ENCODE measurements at places on chromosomes 3 and 15.

DNA sequence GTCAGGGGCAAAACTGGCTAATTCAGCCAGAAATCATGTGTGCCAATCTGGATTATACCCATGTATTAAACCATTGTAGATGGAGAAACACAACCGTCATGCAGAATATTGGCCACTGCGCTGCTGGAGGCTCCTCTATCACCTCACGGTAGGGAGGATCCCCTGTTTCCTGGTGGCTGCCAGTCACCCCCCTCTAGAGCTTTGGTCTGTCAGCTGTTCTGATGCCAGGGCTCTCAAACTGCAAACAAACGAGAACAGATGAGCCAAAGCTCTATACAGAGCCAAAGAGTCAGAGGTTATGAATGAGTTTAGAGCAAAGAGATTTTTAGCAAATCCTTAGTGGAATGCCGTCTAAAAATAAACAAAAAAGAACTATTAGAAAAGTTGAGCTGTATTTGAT, 62.5 kb downstream of the IL20RB start:
- no peak for DNase-seq

GRCh38 chr3:178445139-178445538, 91.1 kb upstream of the KCNMB2 start:
- DNase-seq = no peak

- no peak for DNase-seq
These were observed 25.7 kb downstream of the ATOSA start for GRCh38 chr15:52653431-52653964.

- DNase-seq = no peak
These were observed 23.4 kb upstream of the MECOM start for GRCh38 chr3:169686874-169687273.

GRCh38 chr3:78822726-78823125, 945.1 kb downstream of the ROBO1 start:
- no peak for DNase-seq

GRCh38 chr3:45272032-45272810, 46.1 kb upstream of the TMEM158 start:
- DNase-seq = no peak

GRCh38 chr15:74127954-74128784, 2.2 kb upstream of the ISLR2 start:
- DNase-seq = no peak

DNA sequence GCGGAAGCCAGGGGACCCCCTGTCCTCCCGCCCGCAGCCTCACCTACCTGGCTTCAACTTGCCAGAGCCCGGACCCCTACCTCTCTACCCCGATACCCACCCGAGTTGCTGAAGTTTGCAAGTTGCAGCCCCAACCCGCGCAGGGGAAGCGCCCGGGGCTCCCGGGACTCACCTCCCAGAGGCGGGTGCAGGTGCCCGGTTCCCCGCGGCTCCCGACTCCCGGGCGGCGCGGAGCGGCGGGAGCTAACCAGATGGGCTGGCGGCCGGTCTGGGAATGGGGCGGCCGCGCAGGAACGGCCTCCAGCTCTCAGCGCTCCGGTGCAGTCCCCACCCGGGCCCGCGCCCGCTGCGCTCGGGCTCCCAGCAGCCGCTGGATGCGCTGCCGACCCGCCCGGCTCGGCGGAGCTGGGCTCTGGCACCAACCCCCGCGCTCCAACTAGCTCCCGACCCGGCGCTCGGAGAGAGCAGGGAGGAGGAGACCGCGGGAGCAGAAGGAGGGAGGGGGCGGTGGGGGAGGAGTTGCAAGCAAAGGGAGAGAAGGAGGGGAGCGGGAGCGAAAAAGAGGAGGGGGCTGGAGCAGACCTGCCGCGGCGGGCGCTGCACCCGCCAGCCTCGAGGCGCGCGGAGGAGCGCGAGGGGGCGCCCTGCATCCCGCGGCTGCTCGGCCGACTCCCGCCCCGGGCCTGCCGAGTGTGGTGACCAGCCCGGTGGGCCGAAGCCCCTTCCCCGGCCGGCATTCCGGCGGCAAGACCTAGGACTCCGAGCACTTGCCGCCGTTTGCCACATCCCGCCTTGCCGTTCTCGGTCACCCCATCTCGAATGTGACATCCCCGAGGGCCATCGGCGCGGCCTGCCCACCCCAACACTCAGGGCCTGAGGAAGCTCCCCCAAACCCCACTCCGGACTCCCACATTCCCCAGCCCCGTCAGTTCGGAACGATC, at the start of gene SEMA5B:
Gene SEMA5B (minus strand): TSS at position 472 of the 941 bp plus-strand sequence. CDS start 66,500 bp downstream, outside the sequence.
- DNase-seq = no peak

- peak; percentile 81 for DNase-seq
These were observed 54.8 kb upstream of the SPESP1 start for GRCh38 chr15:68875377-68876116.

- DNase-seq = no peak
These were observed 40.9 kb downstream of the STRIT1 start for GRCh38 chr3:155252535-155252934.

DNA sequence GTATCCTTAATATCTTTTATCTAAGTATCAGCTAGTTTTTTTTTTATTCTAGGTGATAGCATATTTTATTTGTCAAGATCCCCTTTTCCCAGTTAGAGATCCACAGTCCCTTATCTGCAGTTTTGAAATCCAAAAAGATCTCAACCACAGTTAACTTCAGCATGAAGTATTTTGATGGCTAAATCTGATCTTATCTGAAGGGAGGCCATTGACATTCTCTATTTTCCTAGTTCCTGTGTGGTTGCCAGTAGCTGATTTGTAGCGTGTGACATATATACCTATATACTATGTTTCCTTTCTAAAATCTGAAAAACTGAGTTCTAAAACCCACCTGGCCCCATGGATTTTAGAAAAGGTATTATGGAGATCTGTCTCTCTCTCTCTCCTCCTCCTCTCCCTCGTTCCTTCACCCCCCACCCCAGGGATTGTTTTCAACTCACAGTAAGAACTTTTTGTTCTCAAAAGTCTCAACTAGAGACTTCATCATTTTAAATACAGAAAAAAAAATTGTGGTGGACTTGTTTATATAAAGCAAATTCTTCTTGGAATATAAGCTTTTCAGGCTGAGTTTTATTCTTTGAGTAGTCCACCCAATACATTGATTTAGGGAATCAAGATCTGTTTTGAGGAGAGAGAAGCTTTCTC, 12.3 kb downstream of the TCF12 start:
- no peak for DNase-seq

DNA sequence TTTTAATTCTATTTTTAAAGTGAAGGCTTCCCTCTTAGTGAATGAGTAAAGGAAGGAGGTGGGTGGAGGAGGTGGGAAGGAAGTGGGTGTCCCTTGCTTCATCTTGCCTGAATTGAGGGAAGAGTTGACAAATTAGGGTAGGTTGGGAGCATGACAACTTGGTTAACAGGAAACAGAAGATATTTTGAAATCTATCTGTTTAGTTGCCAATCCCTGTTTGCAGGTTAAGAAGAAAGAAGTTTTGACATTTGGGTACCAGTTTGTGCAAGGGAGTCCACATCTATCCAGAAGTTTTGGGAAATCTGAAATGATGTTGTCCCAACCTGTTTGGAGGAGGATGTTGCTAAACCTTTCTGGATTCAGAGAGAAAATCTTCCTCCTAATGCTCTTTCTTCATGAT, 204.1 kb upstream of the SUCLG2 start:
- DNase-seq = no peak

- DNase-seq = no peak
These were observed 11.8 kb upstream of the CDV3 start for GRCh38 chr3:133561679-133562078.
